ENCODE measurements at places on chromosomes 2 and 18.

- no peak for DNase-seq
These were observed at the start of gene SERPINB7 for GRCh38 chr18:63775166-63775730. Gene SERPINB7, plus strand, starts transcription at chr18:63775418. Its CDS starts 6,955 bp downstream, at chr18:63782373.

DNA sequence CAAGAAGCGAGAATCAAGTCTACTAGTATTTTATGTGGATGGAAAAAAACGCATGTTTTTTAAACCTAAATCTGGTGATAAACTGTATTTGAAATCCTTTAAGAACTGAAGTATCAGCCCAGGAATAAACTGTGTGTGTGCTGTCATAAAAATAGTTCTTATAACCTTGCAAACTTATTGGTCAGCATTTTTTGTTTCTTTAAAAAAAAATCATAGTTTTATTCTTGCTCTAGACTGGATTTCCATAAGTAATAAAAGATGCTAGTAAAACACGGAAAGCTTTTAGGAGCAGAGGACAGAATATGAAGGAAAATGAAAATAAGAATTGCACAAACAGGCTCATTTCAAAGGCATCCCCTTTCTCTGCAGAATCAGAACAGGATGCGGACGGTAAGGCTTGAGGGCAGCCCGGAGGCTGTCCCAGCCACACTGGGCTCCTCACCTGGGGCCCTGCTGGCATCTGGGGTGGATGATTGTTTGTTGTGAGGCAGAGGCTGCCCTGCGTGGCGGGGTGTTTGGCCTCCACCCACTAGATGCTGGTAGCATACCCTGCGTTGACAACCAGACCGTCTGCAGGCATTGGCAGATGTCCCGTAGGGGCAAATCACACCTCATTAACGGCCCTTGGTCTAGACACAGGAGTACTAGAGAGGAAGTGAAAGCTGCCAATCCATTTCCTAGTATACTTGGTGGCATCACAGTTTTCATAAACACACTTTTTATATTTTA is 52.5 kb downstream of the MBP start:
- DNase-seq = peak; percentile 67

- no peak for DNase-seq
These were observed 44.6 kb downstream of the FOSL2 start for GRCh38 chr2:28437149-28437835.

DNA sequence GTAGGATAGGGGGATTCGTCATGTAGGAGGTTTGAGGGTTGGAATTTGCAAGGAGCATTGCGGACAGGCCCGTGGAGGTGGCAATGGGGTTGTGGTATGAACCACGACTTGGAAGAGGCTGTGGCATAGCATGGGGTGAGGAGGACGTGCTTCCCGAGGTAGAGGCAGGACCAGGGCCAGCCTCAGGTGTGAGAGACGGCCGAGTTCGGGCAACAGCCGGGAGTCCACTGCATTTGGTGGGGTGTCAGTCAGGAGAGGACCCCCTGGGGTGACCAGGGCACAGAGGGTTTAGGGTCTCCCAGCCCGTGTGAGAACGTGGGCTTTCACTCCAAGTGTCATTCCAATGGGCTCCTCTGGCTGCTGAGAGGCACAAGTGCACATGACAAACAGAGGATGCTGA is 339.0 kb downstream of the EIPR1 start:
- DNase-seq = no peak

DNA sequence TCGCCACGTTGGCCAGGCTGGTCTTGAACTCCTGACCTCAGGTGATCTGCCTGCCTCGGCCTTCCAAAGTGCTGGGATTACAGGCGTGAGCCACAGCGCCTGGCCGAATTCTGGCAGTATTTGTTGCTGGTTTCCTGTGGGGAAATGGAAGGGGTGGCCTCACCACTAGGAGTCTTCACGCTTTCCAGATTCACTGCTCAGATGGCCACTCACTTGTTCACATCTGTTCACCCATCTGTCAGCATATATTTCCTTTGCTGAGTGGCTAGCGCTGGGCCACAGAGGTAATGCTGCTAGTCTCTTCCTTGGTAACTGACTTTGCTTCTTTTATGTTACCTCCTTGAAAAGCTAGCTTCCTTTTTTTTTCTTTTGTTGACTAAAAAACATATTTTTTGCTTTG is 27.2 kb downstream of the TMEM177 start:
- DNase-seq = no peak

DNA sequence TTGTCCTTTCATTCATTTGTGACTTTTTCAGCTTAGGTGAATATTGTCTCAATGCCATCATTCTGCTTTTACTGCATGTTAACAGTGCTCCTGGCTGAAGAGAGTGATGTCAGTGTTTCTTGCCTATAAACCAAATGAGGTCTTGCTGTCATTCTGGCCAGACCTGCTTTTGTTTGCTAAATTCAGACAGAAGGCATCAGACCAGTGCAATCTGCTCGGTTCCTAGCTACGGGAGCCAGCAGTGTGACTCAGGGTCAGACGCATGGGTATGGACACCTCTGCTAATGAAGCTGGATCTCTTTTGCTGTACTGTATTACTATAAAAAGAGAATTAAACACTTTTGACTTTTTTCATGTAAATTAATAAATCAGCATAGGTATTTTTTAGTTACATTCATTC is 178.9 kb downstream of the TMEM182 start:
- no peak for DNase-seq

DNA sequence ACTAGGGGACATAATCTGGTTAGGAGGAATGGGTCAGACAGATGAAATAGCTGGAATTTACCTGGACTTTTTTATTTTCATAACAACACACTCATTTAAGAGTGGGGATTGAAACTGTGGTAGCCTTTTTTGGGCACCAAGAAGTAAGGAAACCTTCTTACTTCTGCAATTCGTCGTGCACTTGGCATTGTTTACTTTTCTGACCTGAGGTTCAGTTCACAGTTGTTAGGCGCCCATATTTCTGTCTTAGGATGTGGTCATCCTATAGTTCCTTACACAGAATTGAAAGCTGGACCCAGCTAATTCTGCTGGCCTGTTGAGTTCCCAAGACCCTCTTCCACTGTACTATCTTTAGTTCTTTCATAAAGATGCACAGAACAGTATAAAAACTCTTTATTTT is 72.9 kb downstream of the TMX3 start:
- no peak for DNase-seq

DNA sequence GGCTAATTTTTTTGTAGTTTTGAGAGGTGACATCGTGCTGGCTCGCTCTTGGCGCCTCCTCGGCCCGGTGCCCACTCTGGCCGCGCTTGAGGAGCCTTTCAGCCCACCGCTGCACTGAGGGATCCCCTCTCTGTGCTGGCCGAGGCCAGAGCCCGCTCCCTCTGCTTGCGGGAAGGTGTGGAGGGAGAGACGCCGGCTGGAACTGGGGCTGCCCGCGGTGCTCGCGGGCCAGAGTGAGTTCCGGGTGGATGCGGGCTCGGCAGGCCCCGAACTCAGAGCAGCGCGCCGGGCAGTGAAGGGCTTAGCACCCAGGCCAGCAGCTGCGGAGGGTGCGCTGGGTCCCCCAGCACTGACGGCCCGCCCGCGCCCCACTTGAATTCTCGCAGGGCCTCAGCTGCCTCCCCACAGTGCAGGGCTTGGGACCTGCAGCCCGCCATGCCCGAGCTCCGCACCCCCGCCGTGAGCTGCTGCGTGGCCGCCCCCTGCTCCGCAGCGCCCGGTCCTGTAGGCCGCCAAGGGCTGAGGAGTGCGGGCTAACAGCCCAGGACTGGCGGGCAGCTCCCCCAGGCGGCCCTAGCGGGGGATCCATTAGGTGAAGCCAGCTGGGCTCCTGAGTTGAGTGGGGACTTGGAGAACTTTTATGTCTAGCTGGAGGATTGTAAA is 113.2 kb upstream of the ZSWIM2 start:
- DNase-seq = no peak

Measured in CD4-positive, alpha-beta T cell treated with Interleukin-2 at 100 ng/mL for 4 hours (primary cell).